ENCODE measurements at places on chromosomes 2 and 18. TPM values are rescaled to one million over a fixed set of nuclear protein-coding genes. Genes with fewer than 3 reads are reported as not detected.

GRCh38 chr18:67845035-67845434 is 328.5 kb upstream of the DSEL start:
- DNase-seq, result no peak

IL36A gene
- not detected for polyA plus RNA-seq

SCN9A gene
- polyA plus RNA-seq, result 0.76 TPM

DNA sequence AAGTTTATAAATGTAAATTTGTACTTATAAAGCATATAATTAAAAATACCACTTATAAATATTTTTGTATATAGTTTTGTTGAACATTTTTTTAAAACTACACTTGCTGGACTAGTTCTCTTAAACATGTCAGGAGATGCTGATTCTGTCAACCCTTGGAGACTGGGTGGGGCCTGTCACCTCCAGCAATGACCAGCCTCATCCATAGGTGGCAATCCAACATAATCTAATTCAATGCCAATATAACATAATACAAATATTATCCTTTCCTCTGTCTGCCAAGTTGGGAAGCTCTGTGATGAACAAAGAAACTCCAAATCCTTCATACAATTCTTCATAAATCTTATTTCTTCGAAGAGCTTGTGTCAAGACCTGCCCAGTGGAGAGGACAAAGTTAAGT is 140.4 kb downstream of the RBMS1 start:
- DNase-seq, result no peak

GRCh38 chr2:30385327-30385726 is 61.7 kb upstream of the LCLAT1 start:
- no peak for DNase-seq

GRCh38 chr2:217186668-217187159 is 326.9 kb upstream of the TNP1 start:
- no peak for DNase-seq

GRCh38 chr2:10303181-10303693 is 533 bp downstream of the HPCAL1 start:
- no peak for DNase-seq

GRCh38 chr18:41378598-41378997 is 576.4 kb upstream of the PIK3C3 start:
- DNase-seq, result no peak

- DNase-seq, result no peak
These were observed 31.3 kb downstream of the PPM1B start for GRCh38 chr2:44200011-44200410.

DNA sequence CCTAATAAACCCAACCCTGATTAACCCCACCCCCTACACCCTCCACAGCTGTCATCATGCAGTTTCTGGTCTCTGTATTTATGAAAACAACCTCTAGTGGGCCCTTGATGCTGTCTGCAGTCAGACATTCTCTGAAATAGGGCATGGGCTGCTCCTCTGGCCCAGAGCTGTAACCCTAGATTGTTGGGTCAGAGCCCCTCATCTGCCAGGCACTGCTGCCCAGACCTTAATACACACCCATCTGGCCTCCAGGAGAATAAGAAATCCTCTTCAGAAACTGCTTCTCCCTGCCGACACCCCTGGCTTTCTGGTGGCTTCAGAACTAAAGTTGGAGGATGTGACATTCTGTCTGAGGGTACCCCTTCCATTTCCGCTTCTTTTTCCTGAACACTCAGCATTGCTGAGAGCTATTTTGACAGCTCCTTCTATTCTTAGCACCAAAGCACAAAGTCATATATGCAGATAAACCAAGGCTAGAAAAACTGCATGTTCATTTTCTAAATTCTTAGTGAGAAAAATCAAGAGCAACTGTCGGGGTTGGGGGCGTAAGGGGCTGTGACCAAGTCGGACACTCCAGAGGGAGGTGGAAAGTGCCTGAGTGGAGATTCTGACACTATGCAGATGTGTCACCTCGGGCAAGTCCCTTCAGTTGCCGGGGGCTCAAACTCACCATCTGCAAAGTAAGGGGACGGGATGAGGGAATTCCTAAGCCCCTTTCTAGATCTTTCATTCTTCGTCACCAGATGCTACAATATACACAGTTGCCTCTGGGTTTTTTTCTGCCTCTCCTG is 28.7 kb downstream of the SRSF7 start:
- no peak for DNase-seq

RNF152 gene
- 0.26 TPM for polyA plus RNA-seq

YES1 gene
- polyA plus RNA-seq, result 9.3 TPM
